ENCODE measurements at places on chromosomes 6 and 20.

DNA sequence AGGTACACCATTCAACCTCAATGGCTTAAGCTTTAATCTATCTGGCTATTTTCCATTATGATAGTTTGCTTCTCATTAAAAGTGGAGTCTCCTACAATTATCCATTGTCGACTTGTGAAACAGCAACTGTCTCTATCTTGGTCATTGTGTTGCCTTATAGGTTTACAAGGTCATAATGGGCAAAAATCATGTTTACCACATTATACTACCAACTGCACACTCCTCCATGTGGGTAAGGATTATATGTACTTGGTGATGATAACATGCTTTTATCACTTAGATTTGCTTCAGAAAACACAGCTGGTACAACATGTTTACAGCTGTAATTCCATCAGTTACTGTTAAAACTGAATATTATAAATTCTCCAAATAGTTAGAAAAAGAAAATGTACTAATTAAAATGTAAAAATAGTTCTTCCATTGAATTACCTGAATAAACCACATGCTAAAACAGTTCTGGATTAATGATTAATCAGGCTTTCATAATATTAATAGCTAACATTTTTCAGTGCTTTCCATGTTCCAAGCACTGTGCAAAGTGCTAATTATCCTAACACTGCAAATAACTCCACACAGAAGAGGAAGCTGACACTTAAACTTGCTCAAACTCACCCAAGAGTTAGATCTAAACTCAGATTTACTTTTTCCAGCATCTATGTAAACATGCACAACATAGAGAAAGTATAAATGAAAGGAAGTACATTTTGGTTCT is 96.7 kb downstream of the OGFRL1 start:
- no peak for DNase-seq

DNA sequence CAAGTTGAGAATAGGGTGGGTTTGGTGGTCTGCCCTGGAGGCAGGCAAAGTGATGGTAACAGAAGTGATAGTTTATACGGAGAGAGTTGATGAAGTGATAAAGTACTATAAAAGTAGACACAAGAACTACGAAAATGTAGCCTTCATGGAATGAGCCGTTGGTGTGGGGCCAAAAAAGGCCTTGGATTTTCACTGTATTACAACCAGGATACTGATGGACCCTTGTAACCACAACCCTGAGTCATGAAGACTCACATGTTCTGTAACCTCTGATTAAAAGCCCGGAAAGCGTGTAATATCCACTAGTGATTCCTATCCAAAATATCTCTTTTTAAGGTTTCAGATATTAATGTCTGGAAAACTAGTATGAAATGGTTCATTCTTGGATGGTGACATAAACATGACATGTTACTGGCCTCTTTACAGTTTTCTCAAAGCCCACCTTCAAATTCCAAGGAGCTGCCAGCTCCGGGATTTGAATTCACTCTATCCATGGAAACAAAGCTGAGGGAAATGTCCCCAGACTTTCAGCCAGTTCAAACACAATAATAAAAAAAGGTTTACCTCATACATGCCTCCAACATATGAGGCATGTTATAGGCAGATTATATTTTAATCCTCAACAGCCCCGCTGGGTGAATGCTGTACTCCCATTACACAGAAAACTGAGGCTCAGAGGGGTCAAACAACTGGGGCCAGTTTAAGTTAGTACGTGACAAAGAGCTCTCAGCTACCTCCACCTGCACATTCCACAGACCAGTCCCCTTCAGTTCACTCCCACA is 55.4 kb downstream of the MRPL14 start:
- no peak for DNase-seq

GRCh38 chr6:108732091-108732870 is 115.9 kb upstream of the ARMC2 start:
- no peak for DNase-seq

- no peak for DNase-seq
Observed at GRCh38 chr6:160919723-160920440, 71.7 kb upstream of the MAP3K4 start.

- no peak for DNase-seq
Observed at GRCh38 chr20:57469418-57470211, 55.3 kb downstream of the CTCFL start.

- no peak for DNase-seq
Observed at GRCh38 chr6:16421462-16421960, 183.1 kb downstream of the GMPR start.

DNA sequence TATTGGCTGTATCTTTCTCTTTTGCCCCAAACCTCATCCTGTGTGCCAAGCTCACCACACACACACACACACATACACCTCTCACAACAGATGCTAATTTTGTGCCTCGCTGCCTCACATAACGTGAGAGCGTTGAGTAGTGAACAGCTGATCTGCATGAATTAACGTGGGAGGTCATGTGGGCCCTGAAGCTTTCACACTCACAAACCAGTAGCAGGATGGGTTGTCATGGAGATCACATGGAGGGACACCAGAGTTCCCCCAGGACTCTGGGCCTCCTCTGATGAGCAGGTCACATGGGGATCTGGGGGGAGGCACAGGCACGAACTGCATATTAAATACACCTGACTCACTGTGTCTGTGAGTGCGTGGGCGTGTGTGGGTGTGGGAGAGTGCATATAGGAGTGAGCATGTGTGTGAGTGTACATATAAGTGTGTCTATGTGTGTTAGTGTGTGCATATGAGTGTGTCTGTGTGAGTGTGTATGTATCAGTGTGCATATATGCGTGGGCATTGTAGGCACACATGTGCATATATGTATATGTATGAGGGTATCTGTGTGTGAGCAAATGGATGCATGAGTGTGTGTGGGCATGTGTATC is 62.7 kb upstream of the SULF2 start:
- no peak for DNase-seq

- DNase-seq = no peak
Observed at GRCh38 chr20:46108435-46108841, 9.7 kb upstream of the CD40 start.

DNA sequence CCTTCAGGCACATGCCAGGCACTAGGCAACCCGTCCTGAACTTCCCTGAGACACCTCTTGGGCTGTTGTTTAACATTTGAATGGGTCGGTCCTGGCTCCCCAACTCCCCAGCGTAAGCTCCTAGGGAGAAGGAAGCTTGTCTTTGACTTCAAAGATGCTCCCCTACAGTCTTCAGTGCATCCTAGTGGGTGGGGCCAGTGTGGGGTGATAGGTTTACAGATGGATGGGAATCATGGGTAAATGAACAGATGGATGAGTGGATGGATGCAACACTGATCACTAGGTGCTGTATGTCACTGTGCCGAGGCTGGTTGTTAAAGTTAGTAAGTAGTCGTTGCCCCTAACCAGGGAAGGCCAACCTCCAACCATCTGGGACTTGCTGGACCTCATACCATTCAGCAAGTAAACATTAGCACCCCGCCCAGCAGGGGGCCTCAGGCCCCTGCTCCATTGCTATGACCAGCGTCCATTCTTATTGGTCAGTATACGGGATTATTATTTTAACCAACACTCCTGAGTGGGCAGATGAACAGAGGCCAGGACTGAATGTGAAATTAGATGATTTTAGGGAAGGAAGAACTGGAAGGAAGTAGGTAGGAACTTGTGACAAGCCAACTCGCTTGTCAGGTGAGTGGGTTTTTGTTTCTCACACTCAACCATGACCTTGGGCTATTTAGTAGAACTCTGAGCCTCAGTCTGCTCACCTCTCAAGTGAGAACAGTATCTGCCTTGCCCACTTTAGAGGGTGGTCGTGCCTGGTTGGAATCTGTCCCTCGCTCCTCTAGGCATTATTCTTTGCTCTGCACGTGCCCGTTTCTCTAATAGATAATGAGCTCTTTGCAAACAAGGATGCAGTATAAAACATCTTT is 82.9 kb upstream of the FOXP4 start:
- no peak for DNase-seq

- DNase-seq = no peak
Observed at GRCh38 chr20:10201321-10201870, 17.2 kb upstream of the SNAP25 start.

DNA sequence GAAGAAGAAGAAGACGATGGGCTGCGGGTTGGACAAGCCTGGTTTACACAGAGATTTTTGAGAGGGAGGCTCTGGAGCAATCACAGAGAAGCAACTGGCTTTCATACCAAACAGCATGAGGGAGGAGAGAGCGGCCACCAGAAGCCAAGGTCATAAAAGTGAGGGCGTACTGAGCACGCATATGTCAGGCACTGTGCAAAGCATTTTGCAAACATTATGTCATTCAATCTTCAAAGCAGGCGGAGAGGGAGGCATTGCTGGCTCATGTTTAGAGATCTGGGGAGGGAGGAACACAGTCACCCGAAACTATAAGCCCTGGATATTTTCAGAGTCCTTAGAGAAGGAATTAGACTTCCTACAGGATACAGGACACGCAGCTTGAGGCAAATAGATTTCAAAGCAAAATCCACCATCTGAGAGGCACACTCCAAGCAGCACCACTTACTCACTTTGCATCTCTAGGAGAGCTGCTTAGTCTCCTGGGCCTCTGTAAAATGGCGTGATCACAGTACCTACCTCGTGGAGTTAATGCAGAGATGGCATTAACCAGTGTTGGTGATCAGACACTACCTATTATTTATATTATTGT is 24.6 kb downstream of the RAMACL start:
- DNase-seq = no peak

DNA sequence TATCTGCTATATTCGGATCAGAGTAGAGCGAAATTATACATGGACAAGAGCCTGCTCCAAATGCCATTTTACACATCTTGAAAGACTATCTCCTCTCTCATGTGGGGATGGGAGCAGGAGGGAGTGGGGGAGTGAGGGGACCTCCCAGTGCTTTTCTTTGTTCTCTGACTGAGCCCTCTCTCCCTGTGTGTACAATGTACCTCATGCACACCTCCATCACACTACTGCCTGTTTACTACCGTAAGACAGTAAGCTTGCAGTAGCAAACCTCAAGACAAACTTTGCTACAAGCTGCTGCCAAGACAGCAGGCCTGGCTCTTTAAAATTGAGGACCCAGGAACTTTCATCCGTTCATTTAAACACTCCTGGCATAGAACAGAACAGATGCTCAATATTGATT is 7.2 kb downstream of the NHSL1 start:
- DNase-seq = no peak

- DNase-seq = no peak
Observed at GRCh38 chr6:51153109-51153508, 334.4 kb downstream of the TFAP2B start.

DNA sequence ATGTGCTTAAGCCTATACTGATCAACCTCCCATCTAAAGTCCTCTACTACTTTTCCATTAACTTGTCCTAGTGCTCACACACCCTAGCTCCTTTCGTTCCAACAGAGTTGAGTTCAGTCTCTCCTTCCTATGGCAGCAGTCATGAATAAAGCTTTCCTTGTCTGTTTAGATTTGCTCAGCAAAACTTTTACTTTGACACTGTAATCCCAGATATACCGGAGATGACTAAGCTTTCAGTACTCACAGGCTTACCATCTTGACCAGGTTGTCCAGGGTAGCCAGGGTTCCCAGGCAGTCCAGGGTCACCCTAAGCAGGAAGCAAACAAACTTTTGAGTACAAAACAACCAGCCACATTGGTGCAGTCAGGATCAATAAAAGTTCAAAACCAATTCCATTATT is 90.7 kb downstream of the COL21A1 start:
- DNase-seq = no peak

GRCh38 chr20:54200487-54201267 is 7.2 kb upstream of the PFDN4 start:
- DNase-seq = no peak

- no peak for DNase-seq
Observed at GRCh38 chr20:5072756-5073659, 46.8 kb downstream of the PCNA start.

All from left kidney (tissue), 8 donors.